ENCODE measurements at places on chromosomes 2 and 18. TPM values are rescaled to one million over a fixed set of nuclear protein-coding genes. Genes with fewer than 3 reads are reported as not detected.

Gene SMYD1
- not detected for total RNA-seq

Gene KLHL29
- total RNA-seq, result 1.6 TPM

- no peak for DNase-seq
These were observed 142.2 kb upstream of the SMAD2 start for GRCh38 chr18:48072428-48073204.

DNA sequence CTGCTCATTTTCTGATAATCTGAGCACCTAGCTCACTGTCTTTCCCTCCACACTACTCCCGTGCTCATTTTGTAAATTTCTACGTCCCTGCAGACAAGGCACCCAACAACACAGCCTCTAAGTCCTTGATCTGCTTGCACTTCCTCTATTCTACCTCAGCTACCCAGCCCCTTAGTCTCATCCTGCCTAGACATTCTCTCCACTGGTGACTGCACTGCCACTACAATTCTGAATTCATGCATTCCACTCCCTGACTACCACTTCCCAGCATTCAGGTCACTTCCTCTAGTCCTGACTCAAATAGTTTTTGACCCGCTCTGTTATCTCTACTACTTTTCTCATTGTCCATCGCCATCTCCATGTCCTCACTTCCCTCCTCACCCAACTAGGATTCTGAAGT is 155.7 kb downstream of the DYM start:
- DNase-seq, result no peak

GRCh38 chr2:38733300-38733971 is 17.7 kb downstream of the SRSF7 start:
- DNase-seq, result peak; percentile 1

- DNase-seq, result no peak
These were observed 237.0 kb upstream of the SLC14A2 start for GRCh38 chr18:45378308-45378707.

GRCh38 chr2:203737360-203737759 is 30.9 kb downstream of the CD28 start:
- no peak for DNase-seq

DNA sequence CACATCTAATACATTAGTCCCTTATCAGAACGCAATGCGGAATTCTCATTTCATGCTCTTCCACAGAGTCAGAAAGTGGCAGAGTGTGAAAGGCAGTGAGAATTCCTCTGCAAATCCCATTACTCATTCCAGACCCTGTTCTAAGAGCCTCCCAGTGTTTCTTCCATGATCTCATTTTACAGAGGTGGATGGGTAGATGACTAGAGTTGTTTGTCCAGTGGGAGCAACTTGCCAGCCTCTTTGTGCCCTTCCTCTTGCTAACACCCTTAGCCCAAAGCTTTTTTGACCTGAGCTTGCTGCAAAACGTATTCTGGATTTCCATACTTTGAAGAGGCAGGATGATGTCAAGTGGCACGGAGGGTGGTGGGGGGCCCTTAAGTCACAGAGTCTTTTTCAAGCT is 467.7 kb upstream of the RGPD4 start:
- no peak for DNase-seq

GRCh38 chr2:226721541-226721940 is 78.1 kb downstream of the IRS1 start:
- DNase-seq, result no peak

Measured in activated naive CD8-positive, alpha-beta T cell treated with anti-CD3 and anti-CD28 coated beads, Interleukin-2, amount 10 ng/mL, durations not matched to agents 7 days and 5 days (primary cell).